Uterus (tissue), 4 donors: ENCODE measurements at places on chromosomes 1 and 21.

- DNase-seq: no peak
Measured at GRCh38 chr1:12191242-12192032, 24.6 kb downstream of the TNFRSF1B start.

- peak; percentile 16 for DNase-seq
Measured at GRCh38 chr1:12185918-12186678, 19.3 kb downstream of the TNFRSF1B start.

- DNase-seq: no peak
Measured at GRCh38 chr21:31201548-31201947, 142.5 kb downstream of the TIAM1 start.

GRCh38 chr1:164693564-164694359 lies 134.8 kb downstream of the PBX1 start:
- no peak for DNase-seq

DNA sequence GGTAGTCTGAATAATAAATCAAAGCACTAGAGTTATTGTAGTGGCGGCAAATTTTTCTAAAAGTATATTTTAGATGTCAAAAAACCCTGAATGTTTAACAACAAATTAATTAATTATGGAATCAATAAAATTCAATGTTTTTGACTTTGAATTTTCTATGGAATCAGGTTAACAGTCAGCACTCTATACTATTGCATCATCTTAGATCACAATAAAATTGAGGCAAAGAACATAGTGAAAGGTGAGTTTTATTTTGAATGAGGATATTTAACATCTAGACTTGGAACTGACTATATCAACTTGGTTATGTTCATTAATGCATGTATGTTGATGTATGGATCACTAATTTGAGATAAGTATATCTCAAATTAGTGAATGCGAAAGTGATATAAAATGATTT lies 148.5 kb downstream of the TNFSF18 start:
- no peak for DNase-seq

DNA sequence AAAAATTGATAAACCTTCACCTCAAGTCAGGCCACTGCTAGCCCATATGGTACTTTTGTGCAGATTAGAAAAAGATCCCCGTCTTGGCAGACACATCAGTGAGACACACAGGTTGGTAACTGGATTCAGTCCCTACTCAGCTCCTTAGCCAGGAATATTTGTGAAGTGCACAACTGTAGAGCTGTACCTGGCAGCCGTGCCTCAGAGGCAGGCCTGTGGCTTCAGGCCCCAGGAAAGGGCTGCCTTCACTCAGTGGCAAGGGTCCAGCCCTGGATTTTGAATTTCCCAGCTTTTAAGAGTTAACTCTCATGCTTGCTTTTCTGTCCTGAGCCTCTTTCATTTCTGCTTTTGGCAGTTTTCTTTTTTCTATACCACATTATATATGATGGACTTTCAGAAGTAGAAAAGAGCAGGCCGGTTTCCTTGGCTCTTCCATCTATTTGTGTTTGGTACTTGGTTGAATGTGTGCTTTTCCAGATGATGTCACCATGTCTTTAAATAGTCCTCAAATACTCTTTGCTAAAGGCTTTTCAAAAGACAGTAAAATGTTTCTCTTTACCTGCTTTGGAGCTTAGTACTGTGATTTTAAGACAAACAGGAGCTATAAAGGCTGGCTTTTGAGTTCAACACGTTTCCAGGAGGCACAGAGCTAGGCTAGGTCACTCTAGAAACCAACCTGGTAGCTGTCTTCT lies 186.6 kb downstream of the AK5 start:
- DNase-seq: no peak

DNA sequence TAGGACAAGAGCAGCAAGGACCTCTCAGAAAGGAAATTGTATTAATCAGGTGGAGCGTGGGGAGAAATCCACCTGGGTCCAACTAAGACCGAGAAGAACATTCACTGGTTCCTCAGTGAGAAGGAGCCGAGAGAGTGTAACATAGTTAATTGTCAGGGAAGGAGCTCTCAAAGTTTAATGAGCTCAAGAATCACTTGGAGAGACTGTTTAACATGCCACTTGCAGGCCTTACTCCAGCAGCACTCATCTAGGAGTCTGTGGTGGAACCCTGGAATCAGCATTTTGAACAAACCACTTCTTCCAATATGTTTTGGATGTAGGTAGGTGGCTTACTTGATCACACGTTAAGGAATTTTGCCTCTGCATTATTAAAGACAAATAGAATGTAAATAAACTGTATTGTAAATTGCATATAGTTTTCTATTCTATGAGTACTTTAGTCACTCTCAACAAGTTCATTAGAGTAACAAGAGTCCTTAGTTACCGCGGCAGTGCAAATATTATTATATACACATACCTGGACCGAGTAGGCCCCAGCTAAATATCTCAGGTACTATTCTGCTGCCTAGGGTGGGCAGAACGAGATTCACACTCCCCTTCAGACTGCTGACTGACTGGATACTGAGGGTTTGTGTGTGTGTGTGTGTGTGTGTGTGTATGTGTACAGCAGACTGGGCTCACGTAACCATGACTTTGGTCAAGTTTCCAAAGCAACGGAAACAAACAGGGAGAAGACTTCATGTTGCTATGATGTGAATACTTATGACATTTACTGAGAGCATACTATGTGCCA lies 203.2 kb upstream of the USP24 start:
- no peak for DNase-seq

- no peak for DNase-seq
Measured at GRCh38 chr1:24683713-24684162, 40.6 kb downstream of the SRRM1 start.

DNA sequence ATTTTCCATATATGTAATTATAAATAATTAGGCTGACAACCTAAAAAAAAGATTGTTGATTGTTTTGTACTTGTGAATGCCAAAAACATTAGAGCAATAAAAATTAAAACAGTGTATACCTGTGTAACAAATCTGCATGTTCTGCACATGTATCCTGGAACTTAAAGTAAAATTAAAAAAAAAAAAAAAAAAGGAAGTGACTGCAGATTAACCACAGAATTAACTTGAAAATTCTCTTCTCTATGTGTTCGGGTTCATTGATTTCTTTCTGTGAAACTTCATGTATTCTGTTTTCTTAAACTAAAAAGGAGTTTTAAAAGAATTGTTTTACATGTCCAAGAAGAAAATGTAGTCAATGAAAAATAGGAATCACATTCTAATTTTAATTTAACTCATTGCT lies 95.7 kb downstream of the FASLG start:
- no peak for DNase-seq

GRCh38 chr1:230752407-230752806 lies 5.2 kb downstream of the CAPN9 start:
- DNase-seq: no peak

DNA sequence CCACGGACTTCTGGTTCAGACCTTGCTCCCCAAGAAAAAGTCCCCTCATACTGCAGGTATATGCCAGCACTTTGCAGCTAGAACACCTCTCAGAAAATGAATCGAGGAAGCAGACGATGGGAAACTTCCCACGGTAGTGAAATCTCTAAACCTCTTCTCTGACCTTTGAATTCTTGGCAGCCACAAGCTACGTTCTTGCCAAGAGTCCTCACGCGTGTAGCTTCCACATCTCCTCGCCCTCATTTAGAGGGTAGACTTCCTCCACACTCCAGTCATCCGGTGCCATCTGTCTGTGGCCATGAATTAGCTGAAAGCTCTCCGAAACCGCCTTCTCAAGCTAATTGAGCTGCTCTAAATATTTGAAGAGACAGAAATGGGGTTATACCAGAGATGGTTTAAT lies 127.8 kb downstream of the RGS7 start:
- no peak for DNase-seq

DNA sequence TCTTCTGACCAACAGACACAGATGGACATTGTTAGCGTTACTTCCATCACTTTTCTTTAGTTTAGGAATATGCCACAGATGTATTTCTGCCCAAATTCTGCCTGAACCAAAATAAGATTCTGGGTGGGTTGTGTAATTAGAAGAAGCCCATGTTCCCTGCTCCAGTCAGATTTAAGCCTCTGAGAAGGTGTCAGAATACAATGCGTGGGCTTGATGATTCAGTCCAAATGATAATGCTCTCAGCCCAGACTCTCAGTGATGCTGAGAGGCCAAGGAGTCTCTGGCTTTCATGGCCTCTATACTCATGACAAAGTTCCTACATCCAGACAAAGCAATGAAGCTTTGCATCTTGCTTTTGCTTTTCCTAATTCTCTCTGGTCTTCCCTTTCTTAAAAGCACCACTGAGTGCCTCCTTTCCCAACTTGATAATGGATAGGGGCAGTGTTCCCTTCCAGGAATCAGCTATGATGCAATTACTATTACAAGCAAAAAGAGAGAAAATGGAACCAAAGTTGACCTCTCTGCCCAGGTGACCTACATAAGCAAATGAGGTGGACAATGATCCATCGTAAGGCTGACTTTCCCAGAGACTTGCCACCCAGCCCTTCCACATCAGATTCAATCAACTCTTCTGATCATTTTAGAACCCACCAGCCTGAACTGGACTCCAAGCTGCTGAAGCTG lies 8.8 kb downstream of the SEC16B start:
- no peak for DNase-seq

- DNase-seq: no peak
Measured at GRCh38 chr1:30417001-30417700, 306.2 kb downstream of the MATN1 start.

DNA sequence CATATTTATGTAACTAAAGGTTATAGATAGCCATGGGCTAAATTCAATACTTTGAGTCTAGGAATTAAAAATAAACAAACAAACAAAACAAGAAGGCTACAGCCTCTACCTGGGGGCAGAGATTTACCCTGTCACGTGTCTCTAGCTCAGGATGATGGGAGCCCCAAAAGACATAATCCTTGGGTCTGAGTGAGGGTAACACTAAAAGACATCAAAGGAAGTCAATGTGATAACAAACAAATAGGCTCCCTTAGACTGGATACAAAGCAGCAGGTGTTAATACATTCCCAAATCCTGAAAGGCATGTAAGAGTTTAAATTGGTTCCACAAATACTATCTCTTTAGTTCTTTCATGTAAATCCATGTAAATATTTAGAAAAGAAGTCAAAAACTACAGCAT lies 10.7 kb downstream of the MYSM1 start:
- no peak for DNase-seq

DNA sequence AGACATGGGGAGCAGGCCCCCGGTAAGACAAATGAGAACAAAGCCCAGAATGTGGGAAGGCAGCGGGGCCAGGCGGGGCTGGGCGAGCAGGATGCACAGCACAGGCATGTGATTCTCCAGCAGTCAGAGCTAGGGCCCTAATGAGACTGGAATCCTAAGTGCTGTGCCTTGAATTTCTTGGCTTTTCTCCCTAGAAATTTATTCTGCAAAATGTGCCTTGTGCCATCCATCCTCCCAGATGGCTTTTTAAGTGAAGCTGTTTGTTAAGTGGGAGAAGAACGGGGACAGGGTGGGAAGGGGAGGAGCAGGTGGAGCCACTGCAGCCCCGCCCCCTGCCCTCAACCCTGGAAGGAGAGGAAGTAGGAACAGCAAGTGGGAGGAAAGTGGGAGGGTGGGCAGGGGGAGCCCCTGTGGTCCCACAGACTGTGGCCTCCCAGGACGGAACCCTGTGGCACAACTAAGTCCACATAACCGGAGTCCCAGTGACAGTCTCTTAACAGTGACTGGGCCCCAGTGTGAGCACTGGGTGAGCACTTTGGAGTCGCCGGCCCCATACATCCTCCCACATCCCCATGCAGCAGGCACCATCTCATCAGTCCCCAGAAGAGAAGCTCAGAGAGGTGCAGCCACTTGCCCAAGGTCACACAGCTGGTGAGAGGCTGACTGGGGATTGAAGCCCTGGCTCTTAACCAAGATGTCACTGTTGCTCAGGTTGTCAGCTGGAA lies 216.9 kb downstream of the MATN1 start:
- DNase-seq: no peak

DNA sequence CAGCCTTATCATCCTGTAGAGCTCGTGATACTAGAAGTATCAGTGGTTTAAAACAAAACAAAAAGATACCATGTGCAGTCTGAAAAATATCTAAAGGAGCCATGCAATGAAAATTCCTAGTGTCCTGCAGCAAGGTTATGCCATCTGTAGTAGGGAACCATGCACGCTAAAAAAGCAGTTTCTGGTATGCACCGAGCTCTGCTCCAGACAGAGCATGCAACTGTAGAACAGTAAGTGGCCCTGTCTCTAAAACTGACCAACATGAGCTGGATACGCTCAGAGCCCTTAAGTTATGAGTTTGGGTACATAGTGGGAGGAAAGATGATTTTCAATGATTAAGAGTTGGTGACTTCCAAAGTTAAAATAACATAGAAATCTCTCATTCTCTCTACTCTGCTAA lies 159.3 kb upstream of the ADAMTS5 start:
- no peak for DNase-seq
